KG1 (cell line): ENCODE measurements at places on chromosomes 11 and 22.

DNA sequence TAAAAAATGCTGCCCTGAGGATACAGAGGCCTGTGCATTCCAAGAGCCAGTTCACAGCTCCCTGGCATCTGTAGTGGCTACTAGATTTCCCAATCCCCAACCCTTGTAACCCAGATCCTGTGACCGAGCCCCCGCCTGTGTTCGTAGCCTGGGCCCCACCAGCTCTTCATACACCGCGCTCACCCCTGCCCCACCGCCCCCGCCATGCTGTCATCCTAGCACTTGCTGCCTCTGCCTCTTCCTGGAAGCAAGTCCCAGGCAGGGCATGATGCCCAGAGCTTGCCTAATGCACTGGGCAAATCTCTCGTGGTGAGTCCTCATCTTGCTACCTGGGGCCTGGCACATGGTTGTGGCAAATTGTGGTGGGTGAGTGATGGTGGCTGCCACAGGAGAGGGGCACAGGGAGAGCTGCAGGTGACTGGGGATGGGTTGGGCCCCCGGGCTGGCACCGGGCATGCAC lies 7.1 kb downstream of the MGAT3 start:
- DNase-seq = no peak

GRCh38 chr11:11500744-11501487 lies 120.9 kb downstream of the GALNT18 start:
- no peak for DNase-seq

DNA sequence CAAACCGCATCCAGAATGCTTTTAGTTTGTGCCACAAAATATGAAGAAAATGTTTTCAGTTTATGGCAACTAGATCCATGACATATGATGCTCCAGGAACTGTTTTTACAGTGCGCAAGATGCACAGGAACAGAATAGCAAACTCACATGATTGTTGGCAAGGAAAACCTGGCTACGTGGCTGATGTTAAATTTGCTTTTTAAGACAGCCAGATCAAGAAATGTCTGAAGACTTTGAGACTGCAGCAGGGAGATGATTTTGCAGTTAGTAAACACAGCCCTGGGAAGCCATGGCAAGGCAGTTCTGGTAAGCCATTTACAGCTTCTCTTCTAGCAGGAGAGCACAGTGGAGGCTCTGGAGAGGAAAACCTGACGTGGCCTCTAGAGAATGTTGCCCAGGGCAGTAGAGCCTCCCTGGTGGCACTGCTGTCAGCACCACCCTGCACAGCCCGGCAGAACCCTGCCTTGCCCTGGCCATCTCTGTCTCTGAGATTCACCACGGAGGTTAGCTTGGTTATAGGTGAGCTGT lies 69.8 kb upstream of the TNRC6B start:
- peak; percentile 48 for DNase-seq

- DNase-seq = no peak
Measured at GRCh38 chr11:112852143-112852866, 108.9 kb upstream of the NCAM1 start.

- no peak for DNase-seq
Measured at GRCh38 chr11:107590460-107591377, at the start of gene ELMOD1. TSS of gene ELMOD1 (plus strand) at chr11:107591147. CDS start at chr11:107618190, 27,043 bp downstream.

DNA sequence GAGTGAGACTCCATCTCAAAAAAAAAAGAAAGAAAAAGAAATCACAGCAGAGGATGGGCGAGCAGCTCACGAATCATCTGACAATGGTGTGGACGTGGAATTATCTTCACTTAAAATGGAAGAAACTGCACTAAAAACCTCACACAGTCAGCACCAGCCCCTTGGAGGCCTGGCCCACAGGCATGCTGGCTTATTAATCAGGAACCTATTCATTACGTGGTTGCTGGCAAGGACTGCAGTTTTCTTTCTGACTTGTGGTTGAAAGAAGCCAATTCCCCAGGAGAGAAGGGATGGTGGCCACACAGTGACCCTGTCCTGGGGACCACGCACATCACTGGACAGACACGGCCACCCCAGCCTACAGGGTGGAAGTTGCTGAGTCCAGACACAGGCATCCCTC lies 401.1 kb downstream of the CTTN start:
- no peak for DNase-seq

GRCh38 chr11:68756171-68756766 lies 4.9 kb upstream of the TESMIN start:
- no peak for DNase-seq

DNA sequence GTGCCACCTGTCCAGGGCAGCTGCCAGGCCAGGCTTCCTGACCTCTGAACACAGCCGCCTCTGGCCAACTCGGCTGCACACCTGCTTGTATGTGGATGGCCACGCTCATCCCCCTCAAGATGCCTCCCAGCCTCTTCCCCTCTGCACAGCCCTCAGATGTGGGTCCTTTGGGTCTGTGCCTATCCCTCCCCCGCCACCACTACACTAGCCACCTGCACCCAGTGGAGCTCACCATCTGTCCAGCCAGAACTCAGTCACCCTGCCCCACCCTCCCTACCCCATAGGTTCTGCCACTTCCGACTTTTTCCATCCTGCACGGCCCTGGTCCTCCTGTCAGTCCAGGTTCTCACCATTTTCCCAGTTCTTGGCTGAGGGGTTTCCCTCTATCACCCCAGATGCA lies 44.6 kb downstream of the PHF21B start:
- DNase-seq = no peak

DNA sequence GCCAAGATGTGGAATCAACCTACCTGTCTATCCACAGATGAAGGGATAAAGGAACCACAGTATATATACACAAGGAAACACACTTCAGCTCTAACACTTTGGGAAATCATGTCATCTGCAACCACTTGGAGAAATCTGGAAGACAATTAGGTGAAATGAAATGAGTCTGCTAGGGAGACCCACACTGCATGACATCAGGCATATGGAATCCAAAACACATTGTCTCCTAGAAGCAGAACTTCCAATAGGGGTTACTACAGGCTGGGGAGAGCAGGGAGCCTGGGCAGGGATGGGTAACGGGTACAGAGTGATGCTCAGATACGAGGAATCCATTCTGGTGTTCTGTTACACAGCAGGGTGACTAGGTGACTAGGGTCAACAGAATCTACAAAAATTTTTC lies 18.3 kb downstream of the RGL4 start:
- no peak for DNase-seq

GRCh38 chr11:72085621-72086351 lies 5.1 kb downstream of the LRRC51 start:
- DNase-seq = no peak

GRCh38 chr22:19884954-19885751 lies 30.5 kb upstream of the GNB1L start:
- DNase-seq = no peak

GRCh38 chr11:131938351-131938751 lies 567.9 kb downstream of the NTM start:
- DNase-seq = no peak

- DNase-seq = no peak
Measured at GRCh38 chr11:102467080-102467708, 14.6 kb upstream of the TMEM123 start.

DNA sequence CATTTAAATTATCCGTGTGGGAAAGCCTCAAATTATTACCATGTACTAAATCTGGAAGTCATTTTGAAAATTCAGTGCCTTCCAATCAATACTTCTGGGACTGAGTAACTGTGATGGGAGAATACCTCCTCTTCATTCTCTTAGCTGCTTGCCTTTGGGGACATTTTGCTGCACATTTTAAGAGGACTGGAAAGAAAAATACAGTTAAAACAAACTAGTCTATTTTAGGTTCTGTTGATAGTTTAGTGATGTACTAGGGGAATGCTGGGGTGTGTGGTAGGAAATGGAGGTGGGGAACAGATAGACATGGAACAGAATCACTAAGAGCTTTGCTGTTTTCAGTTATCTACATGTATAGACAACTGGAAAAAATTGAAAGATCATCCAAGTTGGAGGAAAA lies 65.7 kb upstream of the APOA1 start:
- DNase-seq = no peak

GRCh38 chr22:37896939-37897338 lies 9.2 kb upstream of the MICALL1 start:
- no peak for DNase-seq

GRCh38 chr22:19758896-19759426 lies 1.6 kb upstream of the TBX1 start:
- no peak for DNase-seq

GRCh38 chr22:25071720-25072119 lies 119.2 kb downstream of the KIAA1671 start:
- DNase-seq = no peak

DNA sequence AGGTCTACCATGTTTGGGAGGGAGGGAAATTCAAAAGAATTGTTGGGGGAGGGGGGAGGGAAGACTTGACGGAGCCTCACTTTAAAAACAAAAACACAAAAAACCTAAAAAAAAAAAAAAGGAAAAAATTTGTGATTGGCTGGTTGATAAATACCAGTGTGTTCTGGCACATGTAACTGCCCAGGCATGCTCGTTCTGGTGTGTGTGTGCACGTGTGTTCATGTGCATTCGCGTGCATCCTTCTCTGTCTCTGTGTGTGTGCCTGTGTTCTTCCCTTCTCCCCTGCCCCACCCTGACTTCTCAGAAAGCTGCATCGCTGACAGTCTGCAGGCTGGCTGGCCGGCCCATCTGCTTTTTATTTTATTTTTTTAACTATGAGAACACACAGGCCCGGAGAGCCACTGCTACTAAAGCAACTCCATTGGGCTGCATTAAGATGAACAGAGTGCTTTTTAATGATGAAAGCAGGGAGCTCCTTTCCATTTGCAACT lies 22.6 kb upstream of the ADSL start:
- DNase-seq = no peak

GRCh38 chr11:65857500-65857852 lies 504 bp downstream of the CFL1 start:
- DNase-seq = no peak

- no peak for DNase-seq
Measured at GRCh38 chr11:72607496-72607895, 66.7 kb downstream of the PDE2A start.

DNA sequence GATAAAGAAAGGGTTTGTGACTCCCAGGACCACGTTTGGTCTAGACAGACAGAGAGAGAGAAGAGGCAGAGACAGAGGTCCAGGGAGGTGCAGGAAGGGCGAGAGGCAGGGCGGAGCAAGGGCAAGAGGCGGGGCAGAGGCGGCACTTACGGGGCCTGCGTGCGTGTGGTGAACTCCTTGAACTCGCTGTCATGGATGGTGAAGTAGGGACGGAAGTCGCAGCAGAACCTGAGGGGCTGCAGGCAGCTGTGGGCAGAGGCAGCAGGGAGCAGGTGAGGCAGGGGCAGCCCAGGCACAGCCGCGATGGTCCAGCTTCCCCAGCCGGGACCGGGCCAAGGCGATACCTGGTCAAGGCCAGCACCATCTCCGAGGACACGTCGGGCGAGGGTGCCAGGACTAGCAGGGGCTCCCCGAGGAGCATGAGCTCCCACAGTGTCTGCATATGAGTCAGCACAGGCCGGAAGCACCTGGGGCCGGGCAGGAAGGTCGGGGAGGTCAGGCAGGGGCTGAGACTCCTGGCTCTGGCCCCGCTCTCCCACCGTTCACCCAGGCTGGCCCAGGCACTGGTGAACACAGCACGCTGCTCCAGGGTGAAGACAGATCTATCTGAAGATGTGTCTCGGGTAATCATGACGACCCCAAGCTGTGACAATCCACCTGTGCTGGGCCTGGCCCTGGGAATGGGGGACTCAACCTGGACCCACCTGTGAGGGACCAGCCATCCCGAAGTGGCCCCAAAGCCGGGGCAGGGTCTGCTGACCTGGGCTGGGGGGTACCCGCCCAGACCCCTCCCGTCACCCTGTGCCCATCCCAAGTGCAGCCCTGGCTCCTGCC lies 7.2 kb upstream of the PLXNB2 start:
- DNase-seq = peak; percentile 96

DNA sequence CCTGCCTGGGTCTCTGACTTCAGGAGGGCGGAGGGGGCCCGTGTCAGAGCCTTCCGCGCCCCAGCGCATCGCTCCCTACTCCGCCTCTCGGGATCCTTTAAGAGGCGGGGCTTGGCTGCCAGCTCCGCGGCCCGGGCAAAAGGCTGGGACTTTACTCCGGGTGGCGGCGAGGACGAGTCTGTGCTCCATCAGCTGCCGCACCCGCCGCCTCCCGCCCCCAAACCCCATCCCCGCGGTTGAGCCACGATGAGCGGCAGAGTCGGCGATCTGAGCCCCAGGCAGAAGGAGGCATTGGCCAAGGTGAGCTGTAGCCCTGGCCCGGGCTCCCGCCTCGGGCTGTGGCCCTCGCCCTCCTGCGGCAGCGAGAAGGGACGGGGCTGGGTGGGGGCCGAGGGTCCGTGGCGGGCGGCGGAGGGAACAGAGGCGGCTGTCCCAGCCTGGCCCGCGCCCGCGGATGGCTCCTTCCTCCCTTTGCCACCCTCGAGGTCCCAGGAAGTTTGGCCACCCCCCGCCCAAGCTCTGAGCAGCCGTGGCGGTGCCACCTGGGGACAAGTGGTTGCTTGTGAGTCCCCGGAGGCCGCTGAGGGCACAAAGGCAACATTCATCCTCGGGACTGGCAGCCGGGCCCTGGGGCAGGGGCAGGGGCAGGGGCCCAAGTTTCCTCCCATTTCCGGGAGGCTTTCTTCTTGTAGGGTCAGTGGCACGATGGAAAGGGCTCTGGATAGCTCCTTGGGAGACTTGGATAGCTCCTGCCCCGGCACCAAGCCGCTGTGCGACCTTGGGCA lies at the start of gene SEC14L2:
Gene SEC14L2 (plus strand): TSS at position 148 of the 785 bp plus-strand sequence. CDS start 99 bp downstream, at position 247.
- DNase-seq = no peak

DNA sequence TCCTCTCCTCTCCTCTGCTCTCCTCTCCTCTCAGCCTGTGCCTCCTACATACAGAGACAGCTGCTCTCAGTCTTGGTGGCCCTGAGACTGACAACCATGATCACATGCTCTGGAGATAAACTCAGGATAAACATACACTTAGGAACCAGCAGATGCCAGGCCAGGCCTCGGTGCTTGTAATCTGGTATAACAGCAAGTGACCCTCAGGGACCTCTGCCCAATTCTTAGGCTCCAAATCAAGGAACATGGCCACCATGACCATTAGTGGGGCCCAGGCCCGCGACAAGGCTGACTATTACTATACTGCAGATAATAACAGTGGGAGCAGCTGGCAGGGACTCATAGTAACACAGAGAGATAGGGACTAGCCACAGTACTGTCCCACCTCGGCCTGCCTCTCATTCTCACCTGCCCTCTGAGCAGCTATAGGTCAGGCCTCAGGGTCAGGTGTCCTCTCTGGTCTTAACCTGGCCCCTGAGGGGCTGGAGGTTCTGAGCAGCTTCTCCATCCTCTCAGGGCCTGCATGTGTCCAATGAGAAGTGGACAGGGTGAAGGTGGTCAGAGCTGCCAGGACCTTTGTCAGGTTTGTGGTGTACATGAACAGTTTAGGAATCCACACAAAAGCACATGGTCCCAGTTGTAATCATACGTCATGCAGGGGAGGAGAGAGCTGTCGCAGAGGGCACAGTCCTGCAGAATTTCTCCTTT lies 106.1 kb downstream of the GGTLC2 start:
- no peak for DNase-seq

GRCh38 chr22:27811778-27812177 lies 10.2 kb upstream of the MN1 start:
- no peak for DNase-seq
